ENCODE measurements at places on chromosomes 1 and 21.
A peak's percentile ranks its signal among the peaks of the same experiment; 100 is the strongest.

DNA sequence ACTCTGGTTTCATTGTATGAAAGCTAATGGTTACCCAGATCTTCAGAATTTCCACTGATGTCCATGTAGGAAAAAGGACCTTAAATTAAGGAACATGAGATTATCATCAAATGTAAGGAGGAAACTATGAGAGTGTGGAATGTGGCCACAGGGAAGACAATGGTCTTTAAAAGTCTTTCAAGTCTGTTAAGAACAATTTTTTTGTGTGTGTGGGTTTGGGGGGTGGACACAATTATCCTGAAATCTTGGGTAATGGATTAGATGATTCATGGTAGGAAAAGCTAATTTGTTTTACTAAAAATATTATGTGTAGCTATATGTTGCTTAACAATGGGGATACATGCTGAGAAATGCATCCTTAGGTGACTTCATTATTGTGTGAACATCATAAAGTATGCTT is 72.9 kb downstream of the PLA2G4A start:
- peak; percentile 79 for DNase-seq

DNA sequence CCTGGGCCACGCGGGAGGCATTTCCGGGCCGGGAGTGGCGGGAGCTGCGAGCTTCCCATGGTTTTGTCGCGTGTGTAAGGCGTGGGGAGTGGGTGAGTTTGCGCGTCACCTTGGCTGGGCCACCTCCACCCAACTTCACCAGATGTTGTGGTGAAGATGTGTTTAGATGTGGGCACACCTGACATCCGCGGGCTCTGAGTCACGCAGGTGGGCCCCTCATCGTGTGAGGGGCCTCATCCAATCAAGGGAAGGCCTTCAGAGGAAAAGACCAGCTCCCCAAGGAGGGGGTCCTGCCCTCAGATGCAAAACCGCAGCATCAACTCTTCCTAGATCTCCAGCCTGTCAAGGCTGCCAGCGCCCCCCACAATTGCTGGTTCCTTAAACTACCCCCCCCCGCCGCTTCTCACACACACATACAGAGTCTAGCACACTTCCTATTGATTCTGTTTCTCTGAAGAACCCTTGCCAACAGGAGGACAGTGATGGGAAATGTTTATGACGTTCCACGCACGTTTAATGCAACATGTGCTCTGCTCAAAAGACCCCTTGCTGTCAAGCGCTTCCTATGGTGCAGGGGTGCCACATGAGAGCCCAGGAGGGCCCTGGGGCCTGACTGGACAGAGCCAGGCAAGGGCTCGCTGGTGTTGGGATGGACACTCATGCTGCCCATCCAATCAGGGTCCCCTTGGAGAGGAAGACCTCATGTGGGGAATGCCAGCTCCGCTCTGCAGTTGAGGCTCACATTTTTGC is 11.9 kb downstream of the ACTRT2 start:
- no peak for DNase-seq

DNA sequence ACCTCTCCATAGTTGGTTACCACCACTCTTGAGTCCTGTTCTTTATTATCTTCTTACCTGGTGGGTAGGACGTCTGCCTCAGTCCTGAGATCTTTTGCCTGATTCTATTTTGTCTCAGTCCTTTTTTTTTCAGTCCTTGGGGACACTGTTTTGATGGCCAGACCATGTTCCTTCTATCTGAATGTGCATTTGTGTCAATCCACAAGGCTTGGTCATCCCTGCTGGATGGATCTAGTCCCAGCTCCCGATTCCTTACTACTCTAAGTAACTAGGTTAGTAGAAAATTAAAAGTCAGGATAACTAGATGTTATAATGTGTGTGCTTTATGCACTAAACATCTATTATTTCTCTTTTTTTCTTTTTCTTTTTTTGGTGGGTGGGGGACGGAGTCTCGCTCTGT is 28.1 kb upstream of the AK4 start:
- peak; percentile 67 for DNase-seq

- peak; percentile 58 for DNase-seq
Observed at GRCh38 chr1:185917646-185918045, 183.5 kb downstream of the HMCN1 start.

DNA sequence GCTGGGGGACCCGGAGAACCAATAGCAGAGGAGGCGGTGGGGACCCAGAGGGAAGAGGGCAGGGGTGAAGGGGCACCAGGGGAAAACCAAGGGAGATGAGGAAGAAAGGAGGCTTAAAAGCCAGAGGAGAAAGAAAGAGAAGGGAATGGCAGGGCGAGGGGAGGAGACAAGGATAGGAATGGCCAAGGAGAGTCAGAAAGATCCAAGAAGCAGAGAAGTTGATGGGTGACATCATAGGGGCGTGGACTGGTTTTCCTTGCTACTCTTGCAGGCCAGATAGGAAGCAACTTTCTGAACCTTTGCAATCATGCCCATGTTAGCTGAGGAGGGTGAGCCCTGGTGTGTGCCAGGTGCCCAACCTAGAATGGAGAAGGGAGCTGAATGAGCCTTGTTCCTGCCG is 5.4 kb downstream of the NPR1 start:
- DNase-seq: no peak
